Putamen (tissue), 1 donor: ENCODE measurements at places on chromosomes 13 and 19.

DNA sequence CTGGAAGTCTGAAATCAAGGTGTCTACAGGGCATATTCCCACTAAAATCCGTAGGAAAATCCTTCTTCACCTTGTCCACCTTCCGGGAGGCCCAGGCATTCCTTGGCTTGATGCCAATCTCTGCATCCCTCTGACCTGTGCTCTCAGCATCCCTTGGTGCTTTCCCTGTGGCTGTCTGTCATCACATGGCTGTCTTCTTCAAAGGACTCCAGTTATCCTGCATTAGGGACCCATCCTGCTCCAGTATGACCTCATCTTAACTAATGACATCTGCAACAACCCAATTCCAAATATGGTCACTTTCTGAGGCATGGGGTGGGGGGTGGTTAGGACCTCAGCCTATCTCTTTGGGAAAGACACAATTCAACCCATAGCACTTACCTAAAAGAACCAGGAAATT, 423.8 kb downstream of the IRS2 start:
- DNase-seq: no peak

- no peak for DNase-seq
Measured at GRCh38 chr19:43781630-43782310, 997 bp upstream of the KCNN4 start.

GRCh38 chr19:45498411-45499195, at the start of gene PPM1N:
Gene PPM1N (plus strand): TSS chr19:45498443. CDS start chr19:45498473, 30 bp downstream.
- DNase-seq: no peak

- no peak for DNase-seq
Measured at GRCh38 chr19:30625947-30626625, 253.9 kb downstream of the ZNF536 start.

DNA sequence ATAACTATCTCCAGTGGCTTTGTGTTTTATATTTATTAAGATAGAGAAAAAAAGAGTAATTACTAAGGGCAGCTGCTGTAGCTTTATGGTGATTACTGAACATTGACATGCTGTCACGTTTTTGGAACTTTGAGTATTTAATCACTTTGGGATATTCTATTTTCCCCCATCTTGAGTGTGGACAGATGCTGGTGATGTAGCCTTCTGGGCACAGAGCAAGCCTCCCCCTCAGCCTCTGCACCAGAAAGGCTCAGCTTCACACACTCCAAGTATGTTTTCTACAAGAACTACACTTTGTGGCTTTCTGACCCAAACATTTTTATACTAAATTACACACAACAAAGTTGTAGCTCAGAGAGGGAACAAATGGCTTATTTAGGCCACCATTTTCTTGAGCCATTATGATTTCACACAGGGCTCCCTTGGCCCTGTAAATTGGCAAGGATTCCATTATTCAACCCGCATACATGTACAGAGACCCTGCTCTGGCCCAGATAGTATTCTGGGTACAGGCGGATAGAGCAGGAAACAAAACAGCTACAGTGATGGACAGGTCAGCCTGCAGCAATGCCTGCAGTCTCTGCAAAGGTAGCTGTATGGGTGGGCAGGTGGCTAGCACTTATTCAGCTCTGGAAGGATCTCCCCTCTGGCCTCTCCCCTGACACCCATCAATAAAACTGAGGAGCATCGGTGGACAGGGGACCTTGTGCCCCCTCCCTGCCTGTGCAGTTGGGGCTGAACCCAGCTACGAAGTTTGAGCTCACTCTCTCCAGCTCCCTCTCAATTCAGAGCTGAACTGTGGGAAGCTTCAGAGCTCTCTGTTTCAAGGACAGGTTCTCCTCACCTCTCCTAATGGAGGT, 1.3 kb downstream of the ALOX5AP start:
- DNase-seq: no peak

GRCh38 chr19:3252650-3253049, 28.2 kb downstream of the CELF5 start:
- no peak for DNase-seq

DNA sequence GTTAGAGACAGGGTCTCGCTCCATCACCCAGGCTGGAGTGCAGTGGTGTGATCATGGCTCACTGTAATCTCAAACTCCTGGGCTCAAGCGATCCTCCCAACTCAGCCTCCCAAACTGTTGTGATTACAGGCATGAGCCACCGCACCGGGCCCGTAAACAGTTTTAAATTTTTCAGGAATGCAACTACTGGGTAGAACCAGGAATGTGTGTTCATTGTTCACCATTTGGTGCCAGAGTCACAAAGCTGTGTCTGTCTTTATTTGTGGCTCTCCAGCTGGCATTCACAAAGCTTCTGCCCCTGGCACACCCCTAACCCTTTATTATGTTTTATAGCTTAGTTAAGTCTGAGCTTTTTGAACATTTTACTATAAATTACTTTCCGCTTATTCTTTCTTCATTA, 19.8 kb upstream of the ACP7 start:
- no peak for DNase-seq

DNA sequence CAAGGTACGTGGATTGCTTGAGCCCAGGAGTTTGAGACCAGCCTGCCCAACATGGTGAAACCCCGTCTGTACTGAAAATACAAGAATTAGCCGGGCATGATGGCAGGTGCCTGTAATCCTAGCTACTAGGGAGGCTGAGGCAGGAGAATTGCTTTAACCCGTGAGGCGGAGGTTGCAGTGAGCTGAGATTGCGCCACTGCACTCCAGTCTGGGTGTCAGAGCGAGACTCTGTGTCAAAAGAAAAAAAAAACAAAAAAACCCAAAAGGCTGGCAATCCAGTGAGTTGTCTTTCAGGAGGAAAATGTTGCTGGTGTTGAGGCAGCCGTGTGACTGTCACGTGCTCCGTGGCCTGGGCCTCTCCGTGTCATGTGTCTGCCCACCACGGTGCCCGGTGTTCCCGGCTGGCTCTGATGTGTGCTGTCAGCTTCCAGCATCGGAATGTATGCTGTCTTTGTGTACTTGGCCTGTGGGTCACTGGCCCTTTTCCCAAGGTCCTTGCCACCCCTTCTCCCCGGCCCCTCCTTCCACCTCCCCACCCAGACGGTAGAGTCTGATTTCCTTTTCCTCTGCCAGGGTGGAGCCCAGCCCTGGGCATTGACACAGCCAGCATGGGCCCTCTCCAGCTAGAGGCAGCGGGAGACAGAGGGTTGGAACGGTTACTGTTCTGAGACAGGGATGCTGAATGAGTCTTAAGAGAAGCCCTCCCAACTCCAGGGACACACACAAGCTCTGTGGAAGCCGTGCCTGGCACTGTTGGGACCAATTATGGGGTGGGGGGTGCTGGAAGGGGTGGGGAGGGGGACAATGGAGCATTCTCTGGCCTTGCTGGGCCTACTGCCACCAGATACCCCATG, 7.2 kb upstream of the TUBB4A start:
- DNase-seq: peak; percentile 96

- DNase-seq: no peak
Measured at GRCh38 chr19:9878511-9879196, 43.5 kb downstream of the PIN1 start.

DNA sequence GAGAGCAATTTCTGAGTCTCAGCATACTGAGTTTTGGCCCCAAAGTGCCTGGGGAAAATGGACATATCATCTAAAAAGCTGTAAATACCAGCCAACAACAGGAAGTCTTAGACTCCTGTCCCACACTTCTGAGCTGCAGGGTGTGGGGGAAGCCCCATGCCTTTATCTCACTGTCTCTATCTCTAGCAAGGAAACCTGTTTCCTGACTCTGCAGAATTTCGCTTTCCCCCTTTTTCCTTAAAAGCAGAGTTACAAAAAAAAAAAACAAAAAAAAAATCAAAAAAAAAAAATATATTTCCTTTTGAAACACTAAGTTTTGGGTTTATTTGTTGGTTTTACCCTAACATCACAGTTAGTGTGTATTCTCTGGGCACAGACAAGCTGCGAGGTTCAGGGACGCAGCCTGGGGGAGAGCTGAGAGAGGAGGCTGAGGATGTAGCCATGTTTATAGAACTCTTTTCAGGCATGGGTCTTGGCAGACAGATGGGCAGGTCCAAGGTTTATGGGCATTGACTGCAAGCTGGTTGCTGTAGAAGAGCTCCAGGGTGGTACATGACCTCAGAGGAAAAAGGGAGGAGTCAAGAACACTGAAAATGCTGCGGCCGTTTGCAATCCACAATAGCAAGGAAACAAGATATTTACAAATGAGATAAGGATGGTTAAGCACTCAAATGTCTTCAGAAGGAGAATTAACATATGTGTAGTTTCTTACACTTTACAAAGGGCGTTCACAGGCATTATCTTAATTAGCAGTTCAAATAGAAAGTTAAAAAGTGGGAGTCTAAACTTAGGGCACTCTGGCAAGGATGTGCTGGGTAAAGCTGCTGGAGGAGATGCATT, 4.9 kb downstream of the MBNL2 start:
- no peak for DNase-seq

DNA sequence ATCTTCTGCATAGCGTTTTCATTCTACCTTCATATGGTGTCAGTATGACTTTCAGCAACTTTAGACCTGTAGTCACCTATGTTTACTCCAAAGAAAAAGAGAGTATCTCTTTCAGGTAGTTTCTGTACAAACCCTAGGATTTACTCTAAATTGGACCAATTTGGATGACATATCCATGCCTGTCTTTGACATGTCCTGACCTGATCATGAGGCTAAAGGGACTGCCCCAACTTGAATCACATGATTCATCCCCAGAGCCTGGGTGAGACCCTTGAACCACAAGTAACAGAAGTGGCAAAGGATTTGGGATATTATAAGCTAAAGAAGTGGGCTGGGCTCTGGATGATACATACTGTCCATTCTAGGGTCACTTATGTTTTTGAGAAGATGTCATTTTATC, 124.5 kb upstream of the CSNK1A1L start:
- DNase-seq: no peak

- no peak for DNase-seq
Measured at GRCh38 chr13:33251131-33251661, 34.4 kb downstream of the STARD13 start.

GRCh38 chr13:35785576-35786303, 309.3 kb upstream of the MAB21L1 start:
- DNase-seq: no peak

DNA sequence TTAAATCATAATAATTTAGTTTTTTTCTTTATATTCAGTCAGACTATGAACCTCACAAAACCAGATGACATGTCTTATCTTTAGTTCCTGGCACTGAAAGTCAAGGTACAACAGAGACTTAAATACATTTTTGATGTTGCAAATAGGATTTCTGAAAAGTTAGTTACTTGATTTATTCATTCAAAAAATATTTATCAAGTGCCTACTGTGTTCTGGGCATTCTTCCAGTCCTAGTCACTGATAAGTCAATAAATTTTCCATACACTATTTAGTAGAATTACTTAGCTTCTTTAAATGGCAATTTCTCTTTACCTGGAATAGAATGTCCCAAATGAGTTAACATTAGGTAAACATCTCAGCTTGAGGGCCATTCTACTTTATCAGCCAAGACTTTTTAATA, 938.3 kb upstream of the PCDH9 start:
- DNase-seq: no peak
